ENCODE measurements at places on chromosomes 3 and 15.

- no peak for DNase-seq
Observed at GRCh38 chr3:13233487-13234485, 160.6 kb upstream of the IQSEC1 start.

DNA sequence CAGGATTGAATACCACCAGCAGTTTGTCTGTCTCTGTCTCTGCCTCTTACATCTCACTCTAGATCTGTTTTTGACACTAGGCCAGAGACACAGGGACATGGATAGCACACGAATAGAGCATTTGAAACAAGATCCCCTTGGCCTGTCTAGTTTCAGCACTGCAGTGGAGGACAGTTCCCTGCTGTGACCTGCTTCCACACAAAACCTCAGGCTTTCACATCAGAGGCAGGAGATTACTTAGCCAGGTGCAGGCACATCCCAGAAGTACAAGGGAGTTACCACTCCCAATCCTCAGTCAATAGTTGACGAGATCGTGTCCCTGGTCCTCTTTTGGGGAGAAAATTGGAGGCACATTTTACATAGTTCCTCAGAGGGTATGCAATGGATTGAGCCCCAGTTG, 34.0 kb upstream of the CCK start:
- no peak for DNase-seq

DNA sequence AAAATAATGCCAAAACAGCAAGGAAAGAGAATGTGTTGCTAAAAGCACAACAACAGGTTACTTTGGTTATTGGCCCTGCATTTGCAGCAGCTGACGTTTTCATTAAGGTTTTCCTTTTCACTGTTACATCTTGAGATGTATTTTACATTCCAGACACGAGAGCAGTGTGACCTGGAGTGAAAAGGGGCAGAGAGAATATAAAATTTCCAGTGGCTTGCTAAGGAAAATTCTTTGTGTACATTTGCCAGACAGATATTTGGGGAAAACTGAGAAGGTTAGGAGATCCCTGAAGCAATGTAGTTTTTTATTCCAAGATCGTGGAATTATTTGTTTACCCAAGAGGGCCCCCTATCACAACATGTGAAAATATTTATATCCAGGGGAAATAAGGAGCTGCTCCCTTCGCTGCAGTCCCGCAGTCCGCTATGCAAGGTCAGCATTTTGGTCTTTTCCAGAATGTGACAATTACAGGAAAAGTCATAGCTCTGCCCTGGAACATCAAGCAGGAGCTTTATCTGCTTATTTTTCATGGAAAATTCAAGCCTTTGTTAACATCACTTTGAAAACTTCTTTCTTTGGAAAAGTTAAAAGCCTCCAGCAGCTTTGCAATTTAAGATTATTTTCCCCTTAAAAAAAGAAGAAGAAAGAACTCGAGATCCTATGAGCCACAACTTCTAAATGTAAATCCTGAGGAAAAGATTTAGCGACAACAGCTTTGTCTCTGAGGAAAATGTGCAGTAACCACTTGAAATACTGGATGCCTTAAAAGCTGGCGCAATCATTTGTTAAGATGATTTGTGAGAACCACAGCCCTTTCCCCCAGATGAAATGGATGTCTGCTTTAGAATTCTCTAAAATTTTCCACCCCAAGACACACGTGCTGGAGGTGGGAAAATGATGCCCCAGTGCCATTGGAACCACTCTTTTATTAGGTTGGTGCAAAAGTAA, 256.4 kb upstream of the TPM1 start:
- no peak for DNase-seq

- DNase-seq = peak; percentile 15
Observed at GRCh38 chr3:126341755-126342150, 15.5 kb downstream of the KLF15 start.

DNA sequence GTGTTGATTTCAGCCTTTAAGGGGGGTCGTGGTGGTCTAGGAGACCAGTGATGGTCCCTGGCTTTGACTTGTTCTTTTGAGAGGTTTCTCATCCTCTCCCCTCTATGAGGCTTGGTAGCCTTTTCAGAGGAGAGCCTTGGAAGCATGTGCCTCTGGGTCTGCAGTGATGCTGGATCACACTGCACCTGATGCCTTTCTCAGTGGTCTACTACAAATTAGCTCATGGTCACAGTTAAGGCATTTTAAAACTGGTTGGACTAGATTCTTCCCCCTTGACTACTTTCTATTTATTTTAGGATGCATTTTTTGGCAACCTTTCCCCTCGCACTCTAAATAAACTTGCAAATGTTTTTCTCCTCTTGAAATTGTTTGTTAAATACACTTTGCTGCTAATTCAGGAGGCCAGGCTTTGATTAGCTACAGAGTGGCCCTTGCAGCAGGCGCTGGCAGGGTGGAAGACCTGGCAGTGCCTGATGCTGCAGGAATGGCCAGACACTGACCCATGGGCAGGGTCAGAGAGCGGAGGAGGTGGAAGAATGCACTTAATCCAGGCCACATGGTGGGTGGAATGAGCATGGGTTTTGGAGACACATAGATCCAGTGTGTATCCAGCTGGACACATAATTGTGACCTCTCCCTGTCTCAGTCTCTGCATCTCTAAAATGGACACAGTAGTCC, 318.8 kb upstream of the CTDSPL start:
- no peak for DNase-seq

DNA sequence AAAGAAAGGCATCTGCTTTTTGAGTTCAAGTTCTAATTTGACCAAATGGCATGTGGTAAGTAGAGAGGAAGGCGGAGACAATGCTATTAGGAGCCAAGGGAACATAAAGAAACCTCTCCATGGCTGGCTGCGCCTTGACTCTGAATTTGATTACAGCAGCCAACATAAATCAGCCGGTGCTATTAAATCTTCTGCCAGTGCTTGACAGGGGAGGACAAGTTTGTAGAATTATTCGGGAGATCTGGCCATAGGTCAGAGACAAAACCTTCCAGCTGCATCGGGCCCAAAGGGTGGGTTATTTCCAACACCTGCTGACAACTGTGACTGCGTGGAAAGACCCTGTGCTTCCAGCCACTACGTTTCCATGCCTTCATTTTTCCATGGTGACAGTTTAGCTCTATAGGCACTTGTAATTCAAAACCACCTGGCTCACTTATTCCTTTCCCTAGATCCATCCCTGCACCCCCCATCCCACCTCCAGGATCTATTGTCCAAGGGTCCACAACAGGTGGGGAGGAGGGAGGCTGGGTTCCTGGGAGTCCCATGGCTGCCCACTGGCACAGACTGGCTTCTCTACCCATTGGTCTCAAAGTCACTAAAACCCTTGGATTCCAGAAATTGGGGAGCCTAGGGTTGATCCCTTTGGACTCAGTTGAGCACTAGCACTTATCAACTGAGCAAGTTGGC, 15.9 kb downstream of the COLQ start:
- DNase-seq = no peak

DNA sequence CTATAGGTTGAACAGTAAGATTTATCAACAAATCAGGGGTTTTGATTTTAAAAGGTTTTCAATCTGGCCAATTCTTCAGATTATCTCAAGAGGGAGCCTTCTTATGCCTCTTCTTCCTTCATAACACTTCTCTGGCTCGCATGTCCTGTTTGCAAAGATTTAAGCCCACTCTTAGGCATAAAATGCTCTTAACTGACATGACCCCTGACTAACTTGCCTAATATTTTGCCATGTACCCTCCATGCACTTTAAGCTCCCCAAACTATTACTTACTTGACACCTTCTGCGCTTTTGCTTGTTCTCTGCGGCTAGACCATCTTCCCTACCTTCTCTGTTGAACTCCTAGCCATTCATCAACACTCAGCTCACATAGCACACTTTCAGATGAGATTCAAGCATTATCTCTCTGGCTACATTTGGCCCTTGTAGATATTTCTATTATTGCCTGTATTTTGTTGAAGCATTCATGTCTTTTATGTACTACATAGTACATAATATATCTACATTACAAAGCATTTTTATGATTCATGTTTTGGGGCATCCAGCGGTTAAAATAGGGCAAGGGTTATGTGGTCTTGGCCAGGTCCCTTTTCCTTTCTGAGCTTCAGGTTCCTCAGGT, 1.0 kb upstream of the ARIH1 start:
- no peak for DNase-seq

DNA sequence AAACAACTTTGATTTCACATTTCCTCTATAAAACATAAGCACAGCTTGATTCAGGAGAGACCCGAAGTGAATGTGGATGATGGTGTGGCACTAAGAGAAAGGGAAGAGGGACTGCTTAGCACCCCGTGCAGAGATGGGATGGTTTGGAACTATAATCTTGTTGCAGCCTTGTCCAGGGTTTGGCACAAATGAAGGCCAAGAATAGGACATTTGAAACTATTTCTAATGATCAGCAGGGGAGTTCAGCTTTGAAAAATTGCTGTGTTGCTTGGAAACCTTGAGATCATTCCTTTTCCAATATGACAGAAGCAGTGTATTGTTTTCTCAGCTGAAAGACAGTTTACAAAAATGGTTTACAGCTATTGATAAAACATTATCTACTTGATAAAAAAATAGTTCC, 49.7 kb downstream of the ASB7 start:
- no peak for DNase-seq

DNA sequence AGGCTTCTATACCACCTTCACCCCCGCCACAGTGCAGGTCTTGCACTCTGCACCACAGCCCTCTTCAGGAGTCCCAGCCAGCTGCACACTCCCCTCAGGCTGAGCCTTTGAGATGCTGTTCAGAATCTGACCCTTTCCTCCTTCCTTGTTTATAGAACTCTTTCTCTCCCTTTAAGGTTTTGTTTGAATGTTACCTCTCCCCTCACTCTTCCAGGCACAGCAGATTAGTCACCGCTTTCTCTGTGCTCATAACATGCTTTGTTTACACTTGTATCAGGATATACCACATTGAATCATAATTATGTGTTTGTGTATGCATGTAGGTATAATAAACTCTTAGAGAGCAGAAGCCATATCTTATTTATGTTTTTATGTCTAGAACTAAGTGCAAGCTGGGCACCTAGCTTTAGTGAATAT, 168.4 kb upstream of the BCL6 start:
- DNase-seq = no peak

GRCh38 chr15:58159827-58160386, 21.7 kb downstream of the AQP9 start:
- DNase-seq = no peak

DNA sequence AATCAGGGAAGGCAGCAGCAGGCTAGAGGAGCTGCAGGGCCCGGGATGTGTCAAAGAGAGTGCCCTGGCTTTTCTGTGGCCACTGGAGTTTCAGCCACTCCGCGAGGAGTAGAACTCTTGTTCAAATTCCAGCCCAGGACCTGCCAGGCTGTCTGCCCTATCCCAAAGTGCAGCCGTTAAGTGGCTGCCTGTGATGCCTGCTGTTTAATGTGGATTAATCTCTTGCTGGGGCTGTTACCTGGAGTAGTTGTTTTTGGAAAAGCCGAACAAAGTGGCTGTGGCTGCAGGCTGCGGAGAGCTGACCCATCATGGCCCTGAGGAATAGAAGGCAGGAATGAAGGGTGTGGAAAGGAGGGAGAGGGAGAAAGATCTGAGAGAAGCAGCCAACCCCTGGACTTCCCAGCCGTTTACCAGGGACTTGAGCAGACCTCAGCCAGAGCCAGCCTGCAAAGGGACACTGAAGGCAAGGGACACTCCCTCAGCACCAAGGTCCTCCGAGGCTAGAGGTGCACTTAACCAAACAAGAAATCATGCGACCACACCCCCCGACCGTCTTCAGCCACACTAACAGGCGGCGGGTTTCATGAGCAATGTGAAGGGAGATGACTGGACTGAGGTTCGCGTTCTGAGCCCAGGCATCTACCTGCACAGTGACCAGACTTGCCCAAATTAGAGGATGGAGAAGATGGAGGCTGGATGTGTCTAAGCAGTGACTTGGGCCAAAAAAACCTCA, 4.7 kb downstream of the CDAN1 start:
- no peak for DNase-seq

DNA sequence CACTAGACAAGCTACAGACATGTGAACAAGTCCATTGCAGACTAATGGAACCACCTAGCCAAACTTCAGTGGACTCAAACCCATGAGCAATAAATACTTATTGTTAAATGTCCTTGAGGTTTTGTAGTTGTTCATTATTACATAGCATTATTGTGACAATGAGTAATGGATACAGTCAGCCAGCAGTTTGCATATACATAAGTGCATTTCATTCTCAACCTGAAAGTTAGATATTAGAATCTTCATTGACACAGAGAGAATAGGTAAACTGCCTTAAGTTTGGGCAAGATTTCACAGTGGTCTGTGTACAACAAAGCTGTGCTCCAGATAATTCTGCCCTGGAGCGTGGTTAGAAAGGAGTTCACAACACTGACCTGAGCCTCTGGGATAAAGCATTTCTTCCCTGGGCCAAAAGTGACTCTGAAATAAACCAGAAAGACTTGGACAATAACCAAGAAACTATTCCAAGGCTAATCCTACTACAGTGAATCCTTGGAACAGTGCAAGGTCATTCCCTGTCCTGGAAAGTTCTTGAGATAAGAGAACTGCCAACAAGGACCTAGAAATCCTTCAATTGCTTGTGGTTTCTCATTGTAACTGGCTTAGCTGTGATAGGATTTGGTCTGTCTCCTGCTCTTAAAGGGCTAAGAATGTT, 225.5 kb upstream of the STT3B start:
- DNase-seq = no peak

GRCh38 chr3:165339753-165340152, 143.6 kb upstream of the SLITRK3 start:
- DNase-seq = no peak

- no peak for DNase-seq
Observed at GRCh38 chr3:174945951-174946350, 86.8 kb downstream of the NAALADL2 start.

- no peak for DNase-seq
Observed at GRCh38 chr3:178567611-178568010, 31.4 kb downstream of the KCNMB2 start.

DNA sequence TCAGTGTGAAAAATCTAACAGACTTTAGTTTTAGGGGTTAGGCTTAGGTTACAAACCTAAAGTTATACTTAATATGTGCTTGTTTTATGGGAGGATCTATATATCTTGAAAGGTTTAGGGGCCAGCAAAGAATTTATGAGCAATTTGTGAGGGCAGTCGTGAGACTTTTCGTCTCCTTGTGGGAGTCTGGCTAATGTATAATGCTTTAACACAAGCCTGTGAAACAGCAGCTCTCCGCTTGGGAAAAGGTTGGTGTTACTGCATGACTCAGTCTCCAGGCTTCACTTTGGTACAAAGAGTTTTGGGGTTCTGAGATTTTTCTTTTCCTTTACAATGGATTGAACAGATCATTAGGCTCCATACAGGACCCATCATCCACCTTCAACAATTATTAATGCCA, 79.0 kb upstream of the MFGE8 start:
- no peak for DNase-seq

GRCh38 chr3:127043041-127043641, 60.2 kb downstream of the PLXNA1 start:
- peak; percentile 66 for DNase-seq

- DNase-seq = no peak
Observed at GRCh38 chr3:112807685-112808084, 39.0 kb downstream of the CD200R1L start.
